Renal pelvis (tissue), 12 donors: ENCODE measurements at places on chromosomes 4 and X.

DNA sequence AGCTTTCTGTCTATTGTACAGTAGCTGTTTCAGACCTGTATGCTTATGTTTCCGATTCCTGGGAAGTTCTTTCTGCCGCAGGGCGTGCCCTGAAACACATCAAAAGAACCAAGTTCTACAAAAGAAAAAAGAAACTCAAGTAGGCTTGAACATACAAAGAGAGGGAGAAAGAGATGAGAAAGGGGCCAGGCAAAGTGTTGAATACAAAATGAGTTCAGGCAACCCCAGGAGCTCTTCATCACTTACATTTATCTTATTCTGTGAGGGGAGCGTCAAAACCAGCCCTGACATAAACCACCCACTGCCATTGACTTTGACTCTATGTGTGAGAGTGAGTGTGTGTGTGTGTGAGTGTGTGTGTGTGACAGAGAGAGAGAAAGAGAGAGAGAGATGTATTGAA is 26.5 kb upstream of the ATOH1 start:
- no peak for DNase-seq

GRCh38 chr4:76709772-76710090 is 188.2 kb downstream of the SOWAHB start:
- no peak for DNase-seq

DNA sequence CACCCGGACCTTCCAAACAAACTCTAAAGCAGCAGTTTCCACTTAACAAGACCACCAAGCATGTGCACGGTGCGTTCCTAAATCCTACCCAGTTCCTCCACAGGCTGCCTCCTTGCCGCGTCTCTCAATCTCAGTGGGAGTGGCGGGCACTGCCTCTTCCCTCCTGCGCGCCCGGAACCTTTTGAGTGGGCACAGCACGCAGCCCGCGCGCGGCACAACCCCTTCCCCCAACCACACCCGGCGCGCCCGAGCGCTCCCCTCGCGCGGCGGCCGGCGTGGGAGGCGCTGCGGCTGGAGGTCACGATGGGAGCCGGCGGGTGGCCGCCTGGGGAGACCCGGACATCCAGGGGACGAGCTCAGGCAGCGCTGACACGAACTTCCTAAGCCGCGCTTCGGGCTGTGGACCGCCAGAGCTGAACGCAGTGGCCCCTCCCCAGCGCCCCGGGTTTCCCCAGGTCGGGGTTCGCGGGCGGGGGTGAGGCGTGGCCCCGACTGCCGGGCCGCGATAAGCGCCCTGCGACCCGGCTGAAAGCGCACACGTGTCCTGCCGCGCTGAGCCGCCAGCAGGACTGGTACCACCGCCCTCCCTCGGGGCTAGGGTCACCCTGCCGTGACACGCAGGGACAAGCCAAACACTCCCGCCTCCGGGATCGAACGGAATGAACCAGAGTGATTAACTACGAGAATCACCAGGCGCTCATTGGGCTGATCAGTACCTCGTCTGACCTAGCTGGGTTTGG is at the start of gene ABCG2:
Gene ABCG2, minus strand, starts transcription at position 151 of the 740 bp plus-strand sequence. CDS start 18,644 bp downstream, outside the sequence.
- peak; percentile 23 for DNase-seq

DNA sequence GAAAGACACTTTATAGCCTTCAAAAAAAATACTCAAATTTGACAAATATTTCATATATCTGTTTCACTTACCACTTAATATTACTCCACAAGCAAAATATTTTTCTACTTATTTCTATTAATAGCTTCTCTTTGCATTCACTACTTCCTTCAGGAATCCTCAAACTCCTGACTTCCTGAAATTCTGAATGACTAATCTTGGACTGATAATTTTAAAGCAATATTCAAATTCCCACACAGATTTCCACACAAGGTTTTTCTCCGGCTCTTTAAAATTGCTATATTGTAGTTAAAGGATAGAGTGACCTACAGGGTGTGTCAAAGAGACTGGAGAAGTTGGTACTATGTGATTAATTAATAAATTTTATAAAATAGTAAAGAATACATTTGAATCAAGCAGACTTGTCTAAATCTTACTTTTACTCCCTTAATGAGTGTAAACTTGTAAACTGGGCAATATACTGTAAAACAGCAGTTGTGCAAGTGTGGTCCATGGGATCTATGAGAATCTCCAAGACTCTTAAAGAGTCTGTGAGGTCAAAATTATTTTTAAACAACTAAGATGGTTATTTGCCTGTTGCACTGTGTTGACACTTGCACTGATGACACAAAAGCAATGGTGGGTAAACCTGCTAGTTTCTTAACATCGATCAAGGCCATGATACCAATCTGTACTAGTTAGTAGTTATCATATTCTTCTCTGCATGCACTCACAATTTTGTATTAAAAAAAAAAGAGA is 44.5 kb downstream of the ANKRD17 start:
- DNase-seq: no peak

DNA sequence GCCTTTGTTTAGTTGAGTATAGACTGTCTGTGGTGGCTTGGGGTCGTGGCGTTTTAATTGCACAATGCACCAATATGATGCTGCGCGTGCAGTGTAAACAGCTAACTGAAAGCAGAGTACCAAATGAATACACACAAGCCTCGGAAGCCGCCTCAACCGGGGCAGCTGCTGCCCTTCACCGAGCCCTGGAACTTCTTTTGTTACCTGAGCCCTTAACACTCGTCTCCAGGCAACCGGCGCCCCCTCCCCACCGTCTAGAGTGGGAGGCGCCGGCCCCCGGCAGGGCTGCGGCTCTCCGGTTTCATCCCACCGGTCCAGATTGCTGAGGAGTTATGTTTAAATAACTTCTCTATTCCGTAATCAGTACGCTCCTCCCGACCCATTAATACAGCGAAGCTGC is 173.2 kb upstream of the TBL1X start:
- DNase-seq: peak; percentile 63

- no peak for DNase-seq
Measured at GRCh38 chr4:170022211-170022610, 4.0 kb downstream of the MFAP3L start.
